ENCODE measurements at places on chromosomes 7 and 10.

DNA sequence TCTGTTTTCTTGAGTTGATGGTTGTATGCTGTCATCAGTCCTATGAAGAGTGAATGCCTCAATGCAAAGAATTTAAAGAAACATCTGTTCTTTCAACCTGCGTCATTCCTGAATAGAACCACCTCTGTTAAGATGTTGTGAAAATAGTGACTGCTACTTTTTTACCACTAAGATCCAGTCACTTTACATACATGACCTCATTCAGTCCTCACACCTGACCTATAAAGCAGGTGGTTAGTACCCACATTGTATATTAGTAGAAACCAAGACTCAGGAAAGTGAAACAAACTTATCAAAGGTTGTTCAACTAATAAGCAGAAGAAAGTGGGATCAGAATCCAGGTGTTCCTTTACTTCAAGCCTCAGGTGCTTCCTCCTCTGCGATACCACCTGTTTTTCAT is 64.8 kb downstream of the ITGB8 start:
- DNase-seq = no peak

- no peak for DNase-seq
These were observed 1.2 kb downstream of the GPNMB start for GRCh38 chr7:23247603-23248335.

- no peak for DNase-seq
These were observed 1210.5 kb upstream of the SORCS1 start for GRCh38 chr10:108374991-108375390.

- no peak for DNase-seq
These were observed 1158.0 kb upstream of the C7orf33 start for GRCh38 chr7:147432576-147432975.

- DNase-seq = peak; percentile 32
These were observed 242.4 kb downstream of the KIAA1217 start for GRCh38 chr10:24451325-24451820.
